Gastrocnemius medialis (tissue), 4 donors: ENCODE measurements at places on chromosomes 5 and 9.

DNA sequence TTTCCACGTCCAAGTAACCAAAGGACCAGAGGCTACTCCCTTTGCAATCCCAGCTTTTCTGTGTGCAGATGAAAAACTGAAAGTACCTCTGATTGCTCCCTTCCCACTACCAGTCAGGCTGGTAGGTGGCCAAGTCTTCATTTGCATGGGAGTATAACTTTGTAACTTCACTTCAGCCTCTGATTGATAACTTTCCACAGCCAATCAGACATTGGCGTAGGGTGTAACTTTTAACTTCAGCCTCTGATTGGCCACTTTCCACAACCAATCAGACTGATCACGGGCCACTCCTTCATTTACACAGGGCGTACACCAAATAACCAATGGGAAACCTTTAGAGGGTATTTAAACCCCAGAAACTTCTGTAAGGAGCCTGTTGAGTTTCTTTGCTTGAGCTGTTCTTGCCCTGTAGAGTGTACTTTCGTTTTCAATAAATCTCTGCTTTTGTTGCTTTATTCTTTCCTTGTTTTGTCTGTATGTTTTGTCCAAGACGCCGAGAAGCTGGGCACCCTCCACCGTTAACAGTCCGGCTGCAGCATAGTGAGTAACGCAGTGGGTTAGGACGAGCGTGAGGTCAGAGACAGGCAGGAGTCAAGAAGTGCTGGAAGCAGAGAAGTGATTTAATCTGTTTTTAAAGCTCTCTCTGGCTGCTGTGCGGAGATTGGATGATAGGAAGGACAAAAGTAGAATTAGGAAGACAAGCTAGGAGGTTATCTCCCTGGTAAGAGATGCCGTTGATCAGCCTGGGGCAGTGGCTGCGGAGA lies 3.5 kb upstream of the EXOSC2 start:
- peak; percentile 74 for DNase-seq

GRCh38 chr9:132293145-132293721 lies 61.6 kb downstream of the SETX start:
- no peak for DNase-seq

DNA sequence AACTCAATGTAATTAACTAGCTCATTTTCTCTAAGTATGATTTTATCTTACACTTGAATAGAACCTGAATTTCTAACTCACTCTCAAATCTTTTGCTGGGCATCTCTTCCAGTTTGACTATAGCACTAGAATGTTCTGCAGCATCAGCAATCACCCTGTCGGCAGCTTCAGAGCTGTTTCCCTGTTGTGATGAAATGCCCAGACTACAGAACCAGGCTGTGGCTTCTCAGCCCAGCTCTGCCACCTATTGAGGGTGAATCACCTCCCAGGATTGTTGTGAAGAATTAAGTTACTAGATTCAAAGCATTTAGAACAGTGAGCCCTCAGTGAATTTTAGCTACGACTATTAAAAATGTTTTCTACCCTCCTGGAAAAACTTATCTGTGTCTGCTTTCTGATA lies 90.4 kb upstream of the ANKRD55 start:
- DNase-seq, result no peak

GRCh38 chr5:56810826-56811225 lies 4.5 kb upstream of the MAP3K1 start:
- no peak for DNase-seq

- DNase-seq, result no peak
Measured at GRCh38 chr5:98110791-98111190, 662.7 kb upstream of the RGMB start.

GRCh38 chr9:73841018-73841417 lies 656.1 kb upstream of the RORB start:
- no peak for DNase-seq

DNA sequence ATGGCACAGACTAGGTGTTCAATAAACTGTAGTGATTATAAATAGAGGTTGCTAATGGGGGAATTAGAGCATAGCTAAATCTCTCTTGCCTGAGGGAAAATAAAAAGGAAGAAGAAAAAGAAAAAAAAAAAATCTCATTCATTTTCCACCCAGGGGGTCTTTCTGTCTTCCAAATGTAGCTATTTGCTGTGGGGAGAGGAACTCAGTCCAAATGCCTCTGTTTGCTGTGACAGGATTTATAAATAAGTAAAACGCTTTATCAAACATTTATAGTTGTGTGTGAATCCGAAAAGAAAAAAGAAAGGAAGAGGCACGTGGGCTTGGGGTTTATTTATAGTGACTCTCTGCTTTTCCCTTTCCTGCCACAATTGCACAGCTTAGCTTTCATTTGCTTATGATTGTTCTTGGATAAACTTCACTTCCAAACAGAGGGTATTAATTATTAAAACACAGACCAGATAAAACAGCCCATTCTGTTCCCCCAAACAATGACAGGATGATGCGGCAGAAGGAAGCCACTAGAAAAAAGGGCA lies 245.7 kb downstream of the ASTN2 start:
- DNase-seq, result no peak

DNA sequence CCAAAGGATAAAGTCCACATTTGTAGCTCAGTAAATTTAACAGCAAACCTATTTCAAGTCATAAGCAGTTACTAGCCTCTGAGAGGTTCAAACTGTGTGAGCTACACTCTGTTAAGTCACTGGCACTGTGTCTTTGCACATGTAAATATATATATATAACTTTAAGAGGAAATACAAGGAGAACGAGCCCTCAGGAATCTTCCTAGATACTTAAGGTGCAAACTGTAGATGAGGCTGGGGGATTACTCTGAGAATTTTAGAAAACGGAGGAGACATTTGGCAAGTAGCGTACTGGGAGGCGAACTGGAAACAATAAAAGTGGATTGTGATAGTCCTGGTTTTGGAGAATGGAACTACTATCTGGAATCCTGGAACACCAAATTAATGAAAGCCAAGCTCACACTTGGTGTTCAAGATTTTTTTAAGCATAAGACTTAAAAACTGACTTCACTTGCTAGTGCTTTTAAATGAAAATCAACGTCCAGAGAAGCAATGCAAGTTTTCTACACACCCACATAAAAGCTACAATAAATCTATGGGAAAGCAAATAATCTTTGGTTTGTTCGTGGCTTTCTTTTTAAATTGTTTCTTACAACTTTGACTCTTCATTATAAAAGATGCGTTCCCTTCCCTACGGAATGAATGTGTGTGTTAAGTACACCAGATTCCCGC lies 1057.0 kb upstream of the DMAC1 start:
- DNase-seq, result no peak

DNA sequence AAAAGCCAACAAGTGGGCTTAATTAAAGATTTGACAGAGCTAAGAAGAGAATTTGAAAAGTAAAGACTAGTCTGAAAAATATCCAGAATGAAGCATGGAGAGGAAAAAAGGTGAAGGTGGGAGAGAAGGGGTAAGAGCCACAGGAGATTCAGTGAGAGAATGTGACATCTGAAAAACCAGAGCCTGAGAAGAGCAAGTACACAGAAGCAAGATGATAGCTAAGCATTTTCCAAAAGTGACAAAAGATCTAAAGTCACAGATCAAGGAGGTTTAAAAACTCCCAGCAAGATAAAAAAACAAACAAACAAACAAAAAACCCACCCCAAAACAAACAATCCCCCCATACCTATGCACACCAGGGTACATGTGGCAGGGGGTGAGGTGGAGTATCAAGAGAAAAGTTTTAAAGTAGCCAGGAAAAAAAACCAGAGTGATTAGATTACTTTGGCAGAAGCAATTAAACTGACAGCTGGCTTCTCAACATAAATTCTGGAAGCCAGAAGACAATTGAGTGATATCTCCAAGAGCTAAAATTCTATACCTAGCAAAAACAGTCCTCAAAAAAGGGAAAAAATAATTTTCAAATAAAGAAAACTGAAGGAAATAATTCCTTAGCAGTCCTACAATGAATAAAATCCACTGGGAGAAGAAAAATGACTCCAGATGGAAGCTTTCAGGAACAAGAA lies 111.4 kb downstream of the RAPGEF6 start:
- no peak for DNase-seq

GRCh38 chr5:40784027-40784653 lies 14.0 kb downstream of the PRKAA1 start:
- DNase-seq, result no peak

DNA sequence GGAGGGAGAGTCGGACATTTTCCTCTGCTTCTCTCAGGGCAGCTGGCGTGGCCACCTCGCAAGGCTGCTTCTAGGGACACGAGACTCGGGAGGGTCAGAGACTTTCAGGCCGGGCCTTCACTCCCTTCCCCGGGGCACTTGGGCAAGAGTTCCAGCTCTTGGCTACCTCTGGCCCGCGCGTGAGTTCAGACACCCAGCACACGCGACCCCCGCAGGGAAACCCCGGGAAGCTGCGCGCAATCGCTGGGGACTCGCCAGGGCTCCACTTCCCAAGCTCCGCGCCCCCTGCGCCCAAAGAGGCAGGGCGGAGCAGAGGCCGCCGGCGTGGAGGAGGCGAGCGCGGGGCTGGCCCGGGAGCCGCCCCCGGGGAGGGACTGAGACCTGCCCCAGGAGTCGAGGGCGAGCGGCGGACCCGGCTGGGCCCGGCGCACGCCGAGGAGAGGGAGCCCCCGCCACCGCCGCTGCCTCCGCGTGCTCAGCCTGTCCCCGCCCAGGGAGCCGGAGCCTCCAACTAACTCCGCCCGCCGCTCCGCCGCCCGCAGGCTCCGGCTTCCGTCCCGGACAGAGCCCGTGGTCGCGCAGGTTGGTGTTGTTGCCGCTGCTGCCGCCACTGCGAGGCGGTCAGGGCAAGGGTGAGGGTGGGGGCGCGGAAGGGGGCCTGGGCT lies at the start of gene PAM:
Gene PAM, plus strand, starts transcription at position 539 of the 665 bp plus-strand sequence. CDS start 110,891 bp downstream, outside the sequence.
- peak; percentile 68 for DNase-seq

DNA sequence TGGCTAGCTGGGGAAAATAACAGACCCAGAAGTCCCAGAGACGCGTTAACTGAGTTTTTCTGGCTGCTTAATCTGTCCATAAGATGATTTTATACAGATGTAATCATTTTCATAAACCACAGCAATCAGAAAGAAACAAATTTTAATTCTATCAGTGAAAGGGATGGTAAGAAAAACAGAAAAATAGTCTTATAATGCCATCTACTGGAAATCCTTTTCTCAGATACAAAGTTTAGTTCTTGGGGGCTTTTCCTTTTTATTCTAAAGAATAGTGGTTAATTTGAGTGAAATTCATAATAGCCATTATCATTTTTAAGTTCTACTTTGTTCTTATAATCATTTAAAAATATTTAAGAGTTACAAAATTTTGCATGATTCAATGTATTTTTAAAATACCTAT lies 44.4 kb downstream of the DROSHA start:
- no peak for DNase-seq

DNA sequence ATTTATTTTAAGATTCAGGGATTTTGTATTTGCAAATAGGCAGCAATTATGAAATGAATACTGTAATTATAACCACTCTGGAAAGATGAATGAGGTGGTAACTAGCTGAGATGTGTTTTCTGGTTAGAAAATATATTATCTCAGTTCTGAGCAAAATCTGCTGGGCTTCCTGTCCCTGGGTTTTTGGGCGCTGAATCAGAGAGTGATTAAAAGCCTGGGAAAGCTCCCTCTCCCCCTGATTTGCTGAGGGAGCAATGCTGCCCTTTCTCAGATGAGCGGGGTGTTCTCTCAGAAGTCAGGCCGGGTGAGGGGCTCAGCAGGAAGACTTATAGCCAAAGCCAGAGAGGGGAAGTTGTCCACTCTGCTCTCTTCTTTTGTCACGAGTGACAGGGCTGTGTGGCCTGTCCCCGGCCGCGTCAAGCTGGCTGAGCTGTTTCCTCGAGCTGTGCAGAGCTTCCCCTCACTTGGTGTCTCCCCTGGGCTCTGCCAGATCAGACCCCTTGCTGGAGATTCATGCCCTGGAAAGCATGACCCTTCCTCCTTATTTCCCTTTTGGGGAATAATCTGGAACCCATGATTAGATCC lies 39.8 kb upstream of the PITX1 start:
- no peak for DNase-seq

DNA sequence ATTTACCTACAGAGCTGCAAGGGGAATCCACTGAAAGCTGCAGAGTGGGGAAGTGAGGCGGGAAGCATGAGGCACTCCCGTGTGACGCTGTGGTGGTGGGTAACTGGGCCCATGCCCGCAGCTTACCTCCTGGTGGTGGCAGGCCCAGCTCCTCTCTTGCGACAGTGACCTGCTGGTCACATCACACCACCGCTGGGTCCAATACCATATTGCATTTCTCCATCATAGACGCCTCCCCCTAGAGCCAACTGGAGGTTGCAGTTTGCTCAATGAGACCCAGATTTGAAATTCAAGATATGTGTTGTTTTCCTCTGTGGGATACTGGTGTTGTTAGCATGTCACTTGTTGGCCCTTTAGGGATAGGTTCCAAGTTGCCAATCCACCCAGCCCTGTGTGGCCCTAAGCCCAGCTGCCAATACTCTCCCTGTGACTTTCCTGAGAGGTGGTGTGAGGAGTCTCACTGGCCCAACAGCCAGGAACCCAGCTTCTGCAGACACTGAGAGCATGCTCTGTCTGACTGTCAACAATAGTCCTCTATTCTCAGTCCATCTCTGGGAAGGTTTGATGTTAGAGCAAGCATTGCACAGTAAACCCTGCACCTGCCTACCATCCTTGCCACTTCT lies 428.3 kb downstream of the GADD45G start:
- DNase-seq, result no peak

DNA sequence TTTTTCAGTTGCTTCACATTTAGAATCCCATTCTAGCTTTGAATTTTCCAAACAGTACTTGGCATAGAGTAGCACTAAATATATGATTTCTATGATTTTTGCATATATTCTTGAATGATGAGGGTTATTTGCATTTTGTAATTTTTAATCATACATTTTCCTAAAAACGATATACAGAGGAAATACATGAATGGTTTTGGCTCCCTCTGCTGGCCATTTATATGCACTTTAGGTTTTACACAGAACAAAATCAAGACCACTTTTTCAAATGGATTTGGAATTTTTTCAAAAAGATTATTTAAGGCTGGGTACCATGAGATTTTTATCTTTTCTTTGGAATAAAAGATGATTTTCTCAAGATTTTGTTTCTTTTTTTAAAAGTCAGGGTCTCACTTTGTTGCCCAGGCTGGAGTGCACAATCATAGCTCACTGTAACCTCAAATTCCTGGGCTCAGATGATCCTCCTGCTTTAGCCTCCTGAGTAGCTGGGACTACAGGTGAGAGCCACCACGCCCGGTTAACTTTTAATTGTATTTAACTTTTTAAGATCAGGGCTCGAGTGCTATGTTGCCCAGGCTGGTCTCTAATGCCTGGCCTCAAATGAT lies 16.7 kb upstream of the COMMD10 start:
- no peak for DNase-seq

GRCh38 chr9:77194423-77194822 lies 17.1 kb downstream of the VPS13A start:
- no peak for DNase-seq

- no peak for DNase-seq
Measured at GRCh38 chr5:172823840-172824362, 10.2 kb upstream of the ERGIC1 start.
